ENCODE measurements at places on chromosomes 12 and 14.
A peak's percentile ranks its signal among the peaks of the same experiment; 100 is the strongest.

- no peak for DNase-seq
- no peaks in the 10 kb centered on the region for H3K27me3 ChIP-seq
- H3K36me3 ChIP-seq: peaks cover 2% of the 10 kb centered on the region
- H3K4me3 ChIP-seq: no peak overlapping the region
- no peak overlapping the region for H3K27ac ChIP-seq
- peaks cover 27% of the 10 kb centered on the region for H3K4me1 ChIP-seq
Observed at GRCh38 chr12:53572134-53572758, 53.9 kb downstream of the ATF7 start.

- H3K4me1 ChIP-seq: no peaks in the 10 kb centered on the region
- peaks cover 11% of the 10 kb centered on the region for H3K27me3 ChIP-seq
- no peak overlapping the region for H3K4me3 ChIP-seq
Observed at GRCh38 chr12:128267651-128268378, 845 bp downstream of the TMEM132C start.

- H3K36me3 ChIP-seq: no peaks in the 10 kb centered on the region
- no peaks in the 10 kb centered on the region for H3K4me1 ChIP-seq
- no peak overlapping the region for H3K27ac ChIP-seq
- DNase-seq: no peak
- H3K4me3 ChIP-seq: no peak overlapping the region
Observed at GRCh38 chr14:92409043-92409442, 86.1 kb downstream of the SLC24A4 start.

DNA sequence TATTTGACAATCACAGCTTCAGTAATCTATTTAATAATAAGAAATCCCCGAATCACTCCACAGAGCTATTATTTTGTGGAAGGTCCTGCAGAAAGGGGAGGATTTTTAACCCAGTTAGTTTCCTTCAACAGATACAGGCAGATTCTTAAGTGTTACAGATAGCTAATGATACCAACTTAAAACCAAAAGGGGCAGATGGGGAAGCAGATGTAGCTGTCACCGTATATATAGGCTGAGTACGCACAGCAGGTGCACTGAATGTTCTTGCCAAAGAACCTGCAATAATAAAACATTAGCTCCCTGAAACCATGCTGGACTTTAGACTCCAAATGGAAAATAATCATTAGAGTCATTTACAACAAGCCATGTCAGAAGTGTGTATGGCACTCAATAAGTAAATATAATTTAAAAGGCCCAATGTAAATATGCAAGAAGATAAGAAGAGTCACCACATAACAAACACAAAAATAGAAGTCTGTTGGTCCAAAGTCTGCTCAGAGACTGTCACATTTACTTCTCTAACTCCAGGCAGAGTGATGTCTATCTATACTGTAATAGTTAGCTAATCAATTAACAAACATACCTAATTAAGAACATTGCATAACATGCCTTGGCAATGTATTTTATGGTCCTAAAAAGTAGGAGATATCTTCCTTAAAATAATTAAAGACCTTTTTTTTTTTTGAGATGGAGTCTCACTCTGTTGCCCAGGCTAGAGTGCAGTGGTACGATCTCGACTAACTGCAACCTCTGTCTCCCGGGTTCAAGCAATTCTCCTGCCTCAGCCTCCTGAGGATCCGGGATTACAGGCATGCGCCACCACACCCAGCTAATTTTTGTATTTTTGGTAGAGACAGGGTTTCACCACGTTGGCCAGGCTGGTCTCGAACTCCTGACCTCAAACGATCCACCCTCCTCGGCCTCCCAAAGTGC lies 78.8 kb downstream of the SEC23A start:
- DNase-seq: no peak
- no peak overlapping the region for H3K4me3 ChIP-seq
- no peaks in the 10 kb centered on the region for H3K27me3 ChIP-seq
- H3K36me3 ChIP-seq: no peaks in the 10 kb centered on the region
- no peak overlapping the region for H3K27ac ChIP-seq

DNA sequence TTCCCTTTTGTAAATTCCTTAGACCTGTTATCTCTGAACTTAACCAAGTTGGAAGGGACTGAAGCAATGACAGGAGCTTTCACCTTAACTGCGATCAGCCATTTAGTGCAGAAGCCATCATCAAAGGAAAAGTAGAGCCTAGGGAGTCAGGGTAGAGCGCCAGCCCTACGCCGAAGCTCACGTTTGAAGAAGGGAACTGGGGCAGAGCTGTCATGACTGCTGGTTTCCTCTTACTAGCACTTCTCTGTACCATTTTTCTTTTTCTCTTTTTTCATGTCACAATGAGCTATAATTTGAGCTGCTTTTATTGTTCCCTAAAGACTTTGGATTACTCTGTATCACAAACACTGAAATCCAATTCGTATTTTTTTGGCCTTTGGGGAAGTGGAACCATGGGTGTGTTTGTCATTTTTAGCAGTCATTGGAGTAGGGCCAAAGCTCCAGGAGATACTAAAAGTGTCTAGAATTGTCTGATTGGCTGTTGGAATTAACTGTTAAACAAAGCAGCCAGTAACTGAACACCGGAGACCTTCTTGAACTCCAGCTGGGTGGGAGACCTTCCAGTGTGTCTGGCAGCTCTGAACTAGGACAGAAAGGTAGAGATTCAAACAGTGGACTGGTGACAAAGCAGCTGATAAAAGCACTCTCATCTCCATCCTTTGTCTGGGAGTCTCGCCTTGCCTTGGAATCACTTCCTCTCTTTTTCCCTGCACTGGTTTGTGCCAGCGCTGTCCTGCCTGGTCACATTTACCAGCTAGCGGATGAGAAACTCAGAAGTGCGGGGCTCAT lies 9.1 kb downstream of the MTRFR start:
- peaks cover 26% of the 10 kb centered on the region for H3K4me1 ChIP-seq
- H3K4me3 ChIP-seq: no peak overlapping the region
- H3K27ac ChIP-seq: peak overlapping the region; percentile 54
- H3K36me3 ChIP-seq: peaks cover 2% of the 10 kb centered on the region
- no peaks in the 10 kb centered on the region for H3K27me3 ChIP-seq

- H3K4me1 ChIP-seq: no peaks in the 10 kb centered on the region
- no peak for DNase-seq
- H3K4me3 ChIP-seq: no peak overlapping the region
- no peaks in the 10 kb centered on the region for H3K36me3 ChIP-seq
Observed at GRCh38 chr12:128339631-128340030, 72.7 kb downstream of the TMEM132C start.

GRCh38 chr12:69341328-69341727 lies 6.9 kb upstream of the LYZ start:
- H3K4me3 ChIP-seq: no peak overlapping the region
- no peaks in the 10 kb centered on the region for H3K36me3 ChIP-seq
- DNase-seq: peak; percentile 53
- peaks cover 10% of the 10 kb centered on the region for H3K4me1 ChIP-seq
- H3K27ac ChIP-seq: no peak overlapping the region

DNA sequence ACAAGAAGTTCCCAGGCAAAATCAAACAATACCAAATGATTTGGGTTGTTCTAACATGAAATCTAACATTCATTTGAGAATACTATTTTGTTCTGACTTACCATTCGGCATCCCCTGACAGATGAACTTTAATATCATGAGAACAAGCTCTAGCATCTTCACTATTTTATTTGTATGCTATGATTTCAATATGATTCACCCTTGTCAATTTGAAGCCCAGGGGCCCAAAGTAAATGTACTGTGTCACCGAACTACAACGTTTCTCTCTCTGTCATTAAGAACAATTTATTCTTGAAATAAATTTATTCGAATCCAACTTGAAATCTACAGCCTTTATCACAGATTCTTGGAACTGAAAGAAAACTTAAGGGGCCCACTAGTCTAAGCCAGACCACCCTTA lies 146.2 kb upstream of the RASSF8 start:
- H3K4me1 ChIP-seq: peaks cover 5% of the 10 kb centered on the region
- H3K27ac ChIP-seq: no peak overlapping the region
- H3K4me3 ChIP-seq: no peak overlapping the region

Data from common myeloid progenitor, CD34-positive (primary cell).